Endodermal cell (in vitro differentiated cells): ENCODE measurements at places on chromosomes 2 and 18. TPM values are rescaled to one million over a fixed set of nuclear protein-coding genes. Genes with fewer than 3 reads are reported as not detected.
A peak's percentile ranks its signal among the peaks of the same experiment; 100 is the strongest.

GRCh38 chr2:138708682-138709241, 71.4 kb downstream of the NXPH2 start:
- H3K4me3 ChIP-seq = no peak overlapping the region
- no peaks in the 10 kb centered on the region for H3K36me3 ChIP-seq
- no peaks in the 10 kb centered on the region for H3K27me3 ChIP-seq

GRCh38 chr2:64362562-64363026, 91.4 kb upstream of the LGALSL start:
- H3K27ac ChIP-seq = no peak overlapping the region
- H3K4me1 ChIP-seq = peaks cover 16% of the 10 kb centered on the region

- DNase-seq = peak; percentile 39
- no peak overlapping the region for H3K4me3 ChIP-seq
- no peaks in the 10 kb centered on the region for H3K4me1 ChIP-seq
- no peak overlapping the region for H3K27ac ChIP-seq
- H3K27me3 ChIP-seq = no peaks in the 10 kb centered on the region
- H3K36me3 ChIP-seq = no peaks in the 10 kb centered on the region
Observed at GRCh38 chr18:79876497-79876896, 75.0 kb downstream of the SLC66A2 start.

The DIPK1C gene
- total RNA-seq = 0.13 TPM in 1 of 2 replicates, not detected in the other

DNA sequence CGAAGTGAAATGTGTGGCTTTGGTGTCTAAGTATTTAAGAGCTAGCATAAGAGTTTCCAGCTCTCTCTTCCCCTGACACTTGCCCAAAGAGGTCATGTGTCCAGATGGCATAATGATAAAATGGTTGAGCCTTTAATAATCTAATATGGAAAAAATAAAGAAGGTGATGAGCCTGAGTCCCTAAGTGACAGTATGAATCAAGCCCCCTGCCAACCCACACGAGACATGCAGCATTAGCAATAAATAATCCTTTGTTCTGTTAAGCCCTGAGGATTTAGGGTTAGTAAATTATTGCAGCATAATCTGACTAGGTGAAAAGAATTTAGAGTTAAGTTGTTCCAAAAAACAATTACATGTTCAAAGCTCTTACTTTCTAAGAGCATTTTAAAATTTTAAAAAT, 217.2 kb upstream of the CCDC150 start:
- no peaks in the 10 kb centered on the region for H3K4me1 ChIP-seq
- DNase-seq = no peak
- no peaks in the 10 kb centered on the region for H3K27me3 ChIP-seq

DNA sequence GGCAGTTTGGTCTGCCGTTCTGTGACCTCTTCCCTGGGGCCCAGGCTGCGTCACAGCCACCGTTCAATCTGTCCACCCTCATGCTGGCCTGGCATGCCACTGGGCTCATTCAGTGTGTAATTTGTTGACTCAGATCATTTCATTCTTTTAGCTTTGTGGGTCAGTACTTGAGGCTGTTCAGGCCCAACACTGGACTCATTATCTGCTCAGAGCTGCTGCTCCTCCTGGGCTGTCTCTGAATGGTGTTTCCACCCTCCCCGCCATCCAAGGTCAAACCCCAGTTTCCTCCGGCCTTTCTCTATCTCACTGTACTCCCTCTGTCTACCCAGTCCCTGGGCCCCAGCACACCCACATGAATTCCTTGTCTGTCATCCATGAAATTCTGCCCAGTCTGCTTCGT, 152.4 kb upstream of the NCK2 start:
- no peak overlapping the region for H3K27ac ChIP-seq
- no peaks in the 10 kb centered on the region for H3K4me1 ChIP-seq
- H3K27me3 ChIP-seq = no peaks in the 10 kb centered on the region
- no peak for DNase-seq
- no peaks in the 10 kb centered on the region for H3K36me3 ChIP-seq

- H3K4me1 ChIP-seq = no peaks in the 10 kb centered on the region
- H3K27me3 ChIP-seq = no peaks in the 10 kb centered on the region
- H3K36me3 ChIP-seq = no peaks in the 10 kb centered on the region
- no peak for DNase-seq
- no peak overlapping the region for H3K27ac ChIP-seq
Observed at GRCh38 chr18:1090758-1091157, 186.1 kb downstream of the ADCYAP1 start.

The GPR45 gene
- total RNA-seq = not detected in 3 replicates

The PTPRN gene
- total RNA-seq = 1.1 and 1.2 TPM in 2 replicates

- no peaks in the 10 kb centered on the region for H3K4me1 ChIP-seq
- H3K27me3 ChIP-seq = no peaks in the 10 kb centered on the region
- no peak overlapping the region for H3K4me3 ChIP-seq
- H3K27ac ChIP-seq = no peak overlapping the region
Observed at GRCh38 chr2:23905155-23905554, 21.8 kb downstream of the ATAD2B start.

The SPP2 gene
- total RNA-seq = not detected in 2 replicates

DNA sequence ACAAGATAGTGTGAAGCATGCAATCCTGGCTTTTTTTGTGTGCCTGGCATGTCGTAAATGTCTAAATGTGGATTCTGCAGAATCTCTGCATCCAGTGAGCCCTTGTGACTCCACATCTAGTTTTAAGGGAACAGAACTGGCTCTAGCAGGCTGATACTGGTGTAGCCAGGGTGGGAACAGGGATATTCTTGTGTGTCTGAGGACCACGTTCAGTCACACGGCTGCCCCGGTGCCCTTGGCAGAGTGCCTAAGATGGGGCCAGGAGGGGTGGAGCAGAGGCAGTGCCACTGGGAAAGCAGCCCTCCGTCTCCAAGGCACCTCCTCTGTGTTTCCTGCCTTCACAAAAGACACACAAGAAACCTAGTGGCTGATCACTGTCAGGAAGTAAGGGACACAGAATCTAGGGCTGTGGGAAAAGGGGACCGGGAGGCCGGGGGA, 91.5 kb upstream of the PARD3B start:
- H3K36me3 ChIP-seq = no peaks in the 10 kb centered on the region
- peak; percentile 59 for DNase-seq
- peaks cover 8% of the 10 kb centered on the region for H3K4me1 ChIP-seq
- H3K27ac ChIP-seq = peak overlapping the region; percentile 83
- H3K27me3 ChIP-seq = no peaks in the 10 kb centered on the region

The MSGN1 gene
- total RNA-seq = not detected in 2 replicates

The RUFY4 gene
- 0.35 TPM in 1 of 2 replicates, not detected in the other for total RNA-seq

- H3K4me1 ChIP-seq = no peaks in the 10 kb centered on the region
- no peak for DNase-seq
- no peak overlapping the region for H3K4me3 ChIP-seq
- no peaks in the 10 kb centered on the region for H3K36me3 ChIP-seq
- no peak overlapping the region for H3K27ac ChIP-seq
Observed at GRCh38 chr2:88897715-88898114, 206.2 kb downstream of the RPIA start.

The RBM43 gene
- 1.1 to 2.3 TPM (median 1.1 TPM) in 3 replicates for total RNA-seq

The CCDC141 gene
- 142 to 160 TPM (median 144 TPM) in 3 replicates for total RNA-seq

DNA sequence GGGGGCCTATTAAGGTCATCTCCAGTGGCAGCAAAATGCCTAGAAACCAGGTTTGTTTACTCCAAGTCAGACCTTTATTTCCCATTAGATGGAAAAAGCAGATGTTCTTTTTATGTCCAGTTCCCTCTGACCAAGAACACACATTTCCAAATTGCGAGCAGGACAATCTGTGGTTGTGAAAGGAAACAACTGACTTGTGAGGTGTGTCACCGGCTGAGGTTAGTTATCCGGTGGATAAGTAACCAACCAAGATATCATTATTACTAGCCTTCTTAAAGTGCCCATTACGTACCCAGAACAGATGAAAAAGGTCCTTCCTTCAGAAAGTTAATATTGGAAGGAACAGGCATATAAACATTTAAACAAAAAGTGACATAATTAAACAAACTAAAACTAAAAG, 112.9 kb downstream of the THADA start:
- H3K4me3 ChIP-seq = no peak overlapping the region
- no peak for DNase-seq
- no peaks in the 10 kb centered on the region for H3K27me3 ChIP-seq
- no peaks in the 10 kb centered on the region for H3K4me1 ChIP-seq

The PARD3B gene
- 2.5 to 3.8 TPM (median 2.7 TPM) in 3 replicates for total RNA-seq

The CLEC4F gene
- not detected in 3 replicates for total RNA-seq

GRCh38 chr18:42112657-42113420, 157.8 kb downstream of the PIK3C3 start:
- H3K4me3 ChIP-seq = no peak overlapping the region
- no peak overlapping the region for H3K27ac ChIP-seq
- H3K4me1 ChIP-seq = no peaks in the 10 kb centered on the region

DNA sequence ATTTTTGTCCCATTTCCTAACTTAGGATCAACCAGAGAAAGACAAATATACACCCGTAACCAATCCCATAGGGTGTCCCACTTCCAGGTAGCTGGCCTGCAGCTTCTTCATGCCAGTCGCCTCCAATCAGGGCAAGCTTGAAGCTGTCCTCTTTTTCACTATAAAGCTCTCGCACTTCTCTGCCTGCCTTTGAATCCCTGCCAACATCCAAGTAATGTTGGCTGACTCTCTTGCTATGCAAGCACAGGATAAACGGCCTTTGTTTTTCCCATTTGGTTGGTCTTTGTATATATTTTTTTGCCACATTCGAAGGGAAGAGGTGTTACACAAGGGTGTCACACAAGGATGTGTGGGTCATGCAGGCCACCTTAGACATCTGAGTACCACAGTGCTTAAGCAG, 388.8 kb downstream of the CBLN2 start:
- no peaks in the 10 kb centered on the region for H3K36me3 ChIP-seq
- no peaks in the 10 kb centered on the region for H3K4me1 ChIP-seq
- no peaks in the 10 kb centered on the region for H3K27me3 ChIP-seq
- H3K27ac ChIP-seq = no peak overlapping the region
- no peak for DNase-seq
- no peak overlapping the region for H3K4me3 ChIP-seq

DNA sequence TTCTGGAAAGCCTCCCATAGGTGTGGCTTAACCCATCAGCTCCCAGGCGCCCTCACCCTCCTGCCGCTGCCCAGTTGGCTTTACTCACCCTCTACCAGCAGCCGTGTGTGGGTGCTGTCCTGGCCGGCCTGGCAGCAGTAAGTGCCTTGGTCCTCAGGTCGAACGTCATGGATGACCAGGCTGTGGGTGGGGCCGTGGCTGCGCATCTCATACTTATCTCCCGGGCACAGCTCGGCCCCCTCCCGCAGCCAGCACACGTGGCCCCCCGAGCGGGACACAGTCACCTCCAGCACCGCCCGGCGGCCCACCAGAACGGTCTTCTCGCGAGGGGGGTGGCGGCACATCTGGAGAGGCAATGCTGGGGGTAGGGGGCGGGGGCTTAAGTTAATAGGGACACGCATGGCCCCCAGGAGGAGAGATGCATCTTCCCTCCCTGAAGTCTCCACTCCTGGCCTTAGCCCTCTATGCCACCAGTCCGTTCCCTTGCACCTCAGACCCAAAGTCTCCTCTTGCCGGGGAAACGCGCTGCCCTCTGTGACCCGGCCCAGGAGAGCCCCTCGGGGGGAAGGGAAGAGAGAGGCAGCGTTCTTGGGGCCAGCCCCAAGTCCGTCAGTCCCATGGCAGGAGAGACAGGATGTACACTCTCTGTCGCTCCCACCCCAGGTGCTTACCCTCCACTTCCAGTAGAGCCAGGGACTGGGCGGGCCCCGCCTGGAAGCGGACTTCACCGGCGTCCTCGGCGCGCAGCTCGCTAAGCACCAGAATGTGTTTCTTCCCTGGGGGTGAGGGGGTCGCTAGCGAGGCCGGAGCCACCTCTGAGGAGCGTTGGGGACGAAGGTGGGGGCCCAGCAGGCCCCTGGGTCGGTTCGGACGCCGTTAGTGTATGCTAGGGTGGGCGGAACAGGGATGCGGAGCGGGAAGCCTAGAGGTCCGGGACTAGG, 7.9 kb downstream of the TMEM198 start:
- peak overlapping the region; percentile 84 for H3K4me3 ChIP-seq
- peak; percentile 77 for DNase-seq
- peaks cover 4% of the 10 kb centered on the region for H3K4me1 ChIP-seq

The HOXD12 gene
- not detected in 2 replicates for total RNA-seq

DNA sequence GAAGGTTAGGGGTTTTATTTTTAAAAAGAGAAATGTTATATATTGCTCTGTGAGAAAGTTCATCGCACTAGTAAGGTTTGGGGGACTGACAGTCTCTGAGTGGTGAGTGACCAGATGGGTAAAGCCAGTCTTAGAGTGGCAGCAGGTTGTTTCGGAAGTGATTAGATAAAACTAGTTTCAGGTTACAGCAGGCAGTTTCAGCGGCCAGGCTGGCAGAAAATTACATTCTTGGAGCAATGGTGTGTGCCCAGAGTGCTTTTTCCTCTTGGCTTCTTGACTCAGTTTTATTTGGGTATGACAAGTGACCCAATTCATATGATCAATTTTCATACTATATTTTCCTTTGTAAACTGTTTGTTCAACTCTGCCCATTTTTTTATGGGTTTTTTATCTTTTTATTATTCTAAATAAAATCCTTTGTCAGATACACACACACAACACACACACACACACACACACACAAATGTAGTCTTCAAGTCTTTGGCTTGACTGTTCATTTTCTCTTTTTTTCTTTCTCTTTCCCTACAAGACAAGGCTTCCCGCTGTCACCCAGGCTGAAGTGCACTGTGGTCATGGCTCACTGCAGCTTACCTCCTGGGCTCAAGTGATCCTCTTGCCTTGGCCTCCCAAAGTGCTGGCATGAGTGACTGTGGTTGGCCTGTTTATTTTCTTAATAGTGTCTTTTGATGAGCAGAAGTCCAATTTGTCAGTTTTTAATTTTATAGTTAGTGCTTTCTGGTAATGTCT, 30.9 kb downstream of the RALBP1 start:
- no peaks in the 10 kb centered on the region for H3K4me1 ChIP-seq
- no peak overlapping the region for H3K4me3 ChIP-seq
- H3K27me3 ChIP-seq = no peaks in the 10 kb centered on the region
- peaks cover 9% of the 10 kb centered on the region for H3K36me3 ChIP-seq
- DNase-seq = no peak

The UGT1A8 gene
- total RNA-seq = not detected in 3 replicates

- DNase-seq = no peak
- H3K36me3 ChIP-seq = no peaks in the 10 kb centered on the region
- H3K27me3 ChIP-seq = no peaks in the 10 kb centered on the region
- no peak overlapping the region for H3K4me3 ChIP-seq
- no peak overlapping the region for H3K27ac ChIP-seq
Observed at GRCh38 chr2:124683536-124684428, 658.7 kb downstream of the CNTNAP5 start.

The POU3F3 gene
- not detected in 3 replicates for total RNA-seq

The ASB18 gene
- not detected in 2 replicates for total RNA-seq

GRCh38 chr2:2570360-2570759, 239.3 kb upstream of the MYT1L start:
- no peak overlapping the region for H3K27ac ChIP-seq
- H3K4me1 ChIP-seq = no peaks in the 10 kb centered on the region
- DNase-seq = peak; percentile 21

- H3K27me3 ChIP-seq = no peaks in the 10 kb centered on the region
- no peak overlapping the region for H3K4me3 ChIP-seq
- DNase-seq = no peak
- H3K27ac ChIP-seq = no peak overlapping the region
- no peaks in the 10 kb centered on the region for H3K4me1 ChIP-seq
Observed at GRCh38 chr2:138771534-138771933, 8.7 kb downstream of the NXPH2 start.

GRCh38 chr18:3062798-3063680, 50.1 kb upstream of the LPIN2 start:
- H3K27me3 ChIP-seq = no peaks in the 10 kb centered on the region
- H3K27ac ChIP-seq = no peak overlapping the region
- H3K36me3 ChIP-seq = no peaks in the 10 kb centered on the region
- no peak overlapping the region for H3K4me3 ChIP-seq
- peak; percentile 88 for DNase-seq

GRCh38 chr2:45168711-45169338, 159.6 kb upstream of the SIX2 start:
- peak overlapping the region; percentile 72 for H3K4me3 ChIP-seq
- peaks cover 97% of the 10 kb centered on the region for H3K27me3 ChIP-seq
- peaks cover 3% of the 10 kb centered on the region for H3K4me1 ChIP-seq
- no peak overlapping the region for H3K27ac ChIP-seq
- H3K36me3 ChIP-seq = no peaks in the 10 kb centered on the region
